Natural killer cell (primary cell): ENCODE measurements at places on chromosomes 7 and 10. TPM values are rescaled to one million over a fixed set of nuclear protein-coding genes. Genes with fewer than 3 reads are reported as not detected.

DNA sequence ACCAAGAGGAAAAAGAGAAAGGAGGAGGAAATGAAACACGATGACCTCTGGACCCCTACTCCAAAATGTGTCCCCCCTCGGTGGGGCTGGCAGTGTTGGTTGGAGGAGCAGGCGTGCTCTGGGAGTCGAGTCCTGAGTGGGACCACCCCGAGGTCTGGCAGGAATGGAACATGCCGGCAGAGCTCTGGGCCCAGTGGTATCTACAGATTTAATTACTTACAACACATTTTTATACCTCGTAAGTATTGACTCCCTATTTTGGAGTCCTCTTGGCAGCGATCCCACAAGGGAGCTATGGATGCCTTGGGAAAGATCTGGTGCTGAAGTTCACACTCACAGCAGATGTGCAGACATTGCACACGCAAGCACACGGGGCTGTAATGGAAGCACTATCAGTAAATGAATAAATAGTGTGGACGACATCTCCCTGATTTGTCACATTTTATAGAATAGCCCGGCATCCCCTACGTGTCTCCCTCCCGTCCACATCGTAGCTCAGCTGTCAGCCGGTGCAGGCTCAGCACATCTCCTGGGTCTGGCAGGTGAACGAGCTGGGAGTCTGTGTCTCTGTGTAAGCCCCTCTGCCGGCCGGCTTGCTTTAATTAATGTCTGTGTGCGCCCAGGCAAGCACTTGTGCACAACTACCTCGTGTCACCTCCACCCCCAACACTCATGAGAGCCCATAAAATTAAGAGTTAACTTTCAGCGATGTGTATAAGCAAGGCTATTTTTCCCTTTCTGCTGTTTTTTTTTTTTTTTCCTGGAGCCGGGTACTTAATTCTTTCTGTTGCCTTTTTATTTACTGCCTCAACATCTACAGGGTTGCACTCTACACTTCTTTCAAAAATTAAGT lies 603.2 kb downstream of the LRMDA start:
- no peak for DNase-seq

- DNase-seq, result no peak
These were observed 731.1 kb upstream of the C7orf33 start for GRCh38 chr7:147859486-147859885.

GRCh38 chr7:158361326-158361946 lies 226.2 kb downstream of the PTPRN2 start:
- no peak for DNase-seq

- no peak for DNase-seq
These were observed 172.2 kb downstream of the SH2D4B start for GRCh38 chr10:80709866-80710265.

- DNase-seq, result no peak
These were observed 1.3 kb upstream of the GET4 start for GRCh38 chr7:875051-875450.

Gene C10orf95
- total RNA-seq, result 0.25 TPM

DNA sequence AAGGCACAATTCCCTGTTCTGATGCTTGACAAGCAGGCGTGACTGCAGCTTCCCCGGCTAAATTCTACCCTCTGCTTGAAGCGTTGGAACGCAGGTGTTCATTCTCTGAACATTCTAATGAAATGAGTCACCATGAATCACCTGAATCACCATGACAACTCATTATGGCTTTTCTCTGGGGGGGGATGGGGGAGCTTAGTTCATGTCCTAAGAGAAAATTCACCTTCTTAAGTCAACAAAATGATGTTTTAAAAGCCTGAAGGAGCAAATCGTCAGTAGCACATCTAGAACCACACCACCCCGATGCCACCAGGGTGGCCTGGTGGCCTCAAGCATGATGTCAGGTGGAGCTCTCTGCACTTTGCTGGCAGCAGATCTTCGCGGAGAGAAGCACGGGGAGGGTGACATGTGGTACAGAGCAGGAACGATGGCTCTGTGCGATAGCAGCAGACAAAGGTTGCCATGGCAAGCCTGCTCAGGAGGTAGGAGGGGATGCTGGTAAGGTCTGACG lies 33.7 kb downstream of the DDC start:
- no peak for DNase-seq

DNA sequence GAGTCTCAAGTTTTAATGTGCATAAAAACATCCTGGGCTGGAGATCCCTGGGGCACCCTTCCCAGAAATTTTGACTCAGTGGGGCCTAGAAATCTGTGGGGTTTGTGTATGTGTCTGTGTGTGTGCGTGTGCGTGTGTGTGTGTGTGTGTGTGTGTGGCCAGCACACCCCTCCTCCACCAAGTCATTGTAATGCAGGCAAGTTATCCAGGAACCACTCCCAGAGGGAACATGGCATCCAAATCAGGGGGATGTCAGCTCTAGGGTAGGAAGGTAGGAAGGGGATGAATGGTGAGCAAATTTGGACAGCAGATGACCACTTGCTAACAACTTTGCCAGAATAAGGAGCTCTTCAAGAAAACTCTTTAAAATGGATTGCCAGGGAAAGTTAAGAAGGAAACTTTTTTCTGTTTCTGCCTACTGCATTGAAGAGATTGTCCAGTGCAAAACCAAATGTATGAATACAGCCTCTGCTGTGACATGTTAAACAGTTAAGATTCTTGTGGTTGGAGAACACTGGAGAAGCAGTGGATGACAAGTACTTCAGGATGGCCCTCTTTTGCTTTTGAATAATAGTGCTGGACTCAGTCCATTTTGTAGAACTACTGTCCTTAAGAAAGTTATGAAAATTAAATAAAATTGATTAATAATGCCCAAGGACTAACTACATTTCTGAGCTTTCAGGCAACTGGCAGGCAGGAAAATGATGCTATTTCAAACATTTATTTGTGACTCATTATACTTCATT lies 12.3 kb downstream of the STAMBPL1 start:
- no peak for DNase-seq

DNA sequence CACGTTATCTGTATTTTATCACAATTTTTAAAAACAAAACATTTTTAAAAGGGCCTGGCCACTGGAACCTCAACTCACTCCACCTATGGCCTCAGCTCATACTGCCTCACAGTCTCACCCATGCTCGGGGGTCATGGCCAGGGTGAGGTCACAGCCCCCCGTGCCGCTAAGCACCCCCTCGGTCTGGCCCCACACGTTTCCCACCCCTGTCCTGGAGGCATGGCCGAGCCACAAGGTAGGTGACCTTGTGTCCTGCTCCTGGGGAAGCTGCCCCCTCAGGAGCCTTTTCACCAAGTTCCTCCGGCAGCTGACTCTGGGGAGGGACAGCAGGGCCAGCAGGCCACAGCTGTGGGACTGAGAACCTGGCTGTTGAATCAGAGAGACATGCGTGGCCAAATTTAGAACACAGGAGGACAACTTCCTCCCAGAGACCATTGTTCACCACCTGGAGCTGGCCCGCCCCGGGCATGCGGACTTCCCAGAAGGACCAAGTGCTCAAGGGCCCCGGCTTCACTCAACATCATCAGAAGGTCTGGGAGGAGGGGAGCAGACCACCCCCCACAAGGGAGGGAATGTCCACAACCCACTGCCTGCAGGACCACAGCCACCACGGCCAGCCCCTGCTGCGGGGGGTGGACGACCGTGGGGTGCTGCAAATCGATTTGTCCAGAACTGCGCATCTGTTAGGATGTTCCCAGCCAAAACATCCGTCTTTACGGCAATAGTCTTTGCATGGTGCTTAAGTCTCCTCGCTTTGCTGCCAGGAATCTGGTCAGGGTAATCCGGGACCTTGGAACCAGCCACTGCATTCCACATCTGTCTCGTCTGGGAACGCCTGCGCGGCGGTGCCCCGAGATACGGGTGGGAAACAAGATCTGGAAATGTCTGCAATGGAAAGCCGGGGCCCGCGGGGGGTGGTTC lies 48.6 kb upstream of the PDGFA start:
- DNase-seq, result no peak

Gene PFKP
- 43.9 TPM for total RNA-seq

DNA sequence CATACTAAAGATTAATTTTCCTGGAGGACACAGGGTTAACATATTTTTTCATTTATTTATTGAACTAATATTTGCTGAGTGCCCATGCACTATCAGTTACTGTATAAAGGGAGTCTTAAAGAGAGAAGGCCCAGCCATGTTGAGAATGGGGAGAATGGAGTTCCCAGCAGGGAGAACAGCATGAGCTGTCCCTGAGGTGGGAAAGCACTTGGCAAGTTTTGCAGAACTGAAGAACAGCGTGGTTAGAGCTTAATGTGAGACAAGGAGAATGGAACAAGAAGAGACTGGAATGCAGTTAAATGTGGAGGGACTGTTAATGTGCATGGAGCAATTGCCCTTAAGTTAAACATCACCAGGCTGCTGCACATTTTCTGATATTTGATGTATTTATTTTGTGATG lies 435.4 kb downstream of the SUGCT start:
- no peak for DNase-seq

DNA sequence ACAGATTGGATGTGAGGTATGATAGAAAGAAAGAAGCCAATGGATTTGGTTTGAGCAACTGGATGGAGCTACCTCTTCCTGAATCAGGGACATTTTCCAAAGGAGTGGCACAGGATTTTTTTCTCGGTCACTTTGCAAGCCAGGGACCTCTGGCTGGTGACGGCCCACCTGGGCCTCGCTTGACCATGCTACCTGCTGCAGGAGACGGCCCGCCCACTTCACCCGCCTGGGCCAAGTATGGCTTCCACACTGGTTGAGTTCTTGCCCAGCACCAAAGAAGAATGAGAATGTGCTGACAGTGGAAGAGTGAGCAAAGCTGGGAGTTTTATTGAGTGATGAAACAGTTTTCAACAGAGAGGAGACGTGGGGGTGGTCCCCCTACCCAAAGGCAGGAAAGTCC lies 24.5 kb upstream of the SH3PXD2A start:
- no peak for DNase-seq

GRCh38 chr10:128466831-128467371 lies 340.7 kb upstream of the MKI67 start:
- no peak for DNase-seq

DNA sequence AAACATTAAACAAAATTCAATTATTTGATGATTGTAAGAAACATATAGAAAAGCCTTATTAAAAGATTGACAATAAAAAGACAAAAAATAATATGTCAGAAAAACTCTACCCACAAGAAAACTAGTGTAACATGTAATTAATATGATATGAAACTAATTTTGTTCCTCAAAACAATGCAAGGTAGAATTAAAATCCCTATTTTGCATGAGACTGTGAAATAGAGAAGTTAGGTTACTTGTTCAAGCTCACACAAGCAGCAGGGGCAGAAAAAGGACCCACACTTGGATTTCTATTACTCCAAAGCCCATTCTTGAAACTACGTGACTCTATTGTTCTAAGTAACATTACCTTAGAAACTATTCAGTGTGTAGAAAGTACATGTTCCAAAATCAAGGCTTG lies 96.4 kb downstream of the KCNMA1 start:
- DNase-seq, result no peak

Gene NPC1L1
- total RNA-seq, result not detected

Gene AKR1B15
- total RNA-seq, result not detected

Gene LAMB1
- not detected for total RNA-seq

DNA sequence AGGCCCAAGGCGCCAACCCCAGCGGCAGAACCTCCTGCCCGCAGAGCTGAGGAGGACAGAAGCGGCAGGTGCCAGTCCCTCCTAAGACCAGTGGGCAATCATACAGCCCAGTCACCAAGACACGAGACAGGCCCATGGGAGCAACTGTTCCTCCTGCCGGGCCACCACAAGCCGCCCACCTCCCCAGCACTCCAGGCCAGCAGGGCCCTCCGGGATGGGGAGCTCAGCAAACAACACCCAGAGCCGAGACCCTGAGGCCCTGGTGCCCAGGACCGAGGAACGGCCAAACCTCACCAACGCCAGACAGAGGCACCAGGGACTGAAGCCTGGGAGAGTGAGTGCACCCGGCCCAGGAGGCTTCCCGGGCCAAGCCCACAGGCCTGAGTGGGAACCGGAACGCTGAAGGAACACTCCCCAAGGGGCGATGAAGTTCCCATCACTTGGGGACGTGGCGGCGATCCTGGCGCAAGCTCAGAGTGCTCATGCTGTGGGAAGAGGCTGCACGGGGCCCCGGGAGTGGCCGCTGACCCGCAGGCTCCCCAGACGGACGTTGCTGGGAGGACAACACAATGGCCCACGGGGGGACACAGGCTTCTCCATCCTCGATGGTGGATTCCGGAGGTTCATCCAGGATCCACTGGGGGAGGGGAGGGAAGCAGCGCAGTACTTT lies 35.1 kb downstream of the GPER1 start:
- DNase-seq, result no peak

- DNase-seq, result no peak
These were observed 629.8 kb upstream of the IGFBP3 start for GRCh38 chr7:46550864-46551263.

Gene SLC26A3
- not detected for total RNA-seq

GRCh38 chr10:96034625-96035024 lies 8.8 kb upstream of the CCNJ start:
- no peak for DNase-seq

DNA sequence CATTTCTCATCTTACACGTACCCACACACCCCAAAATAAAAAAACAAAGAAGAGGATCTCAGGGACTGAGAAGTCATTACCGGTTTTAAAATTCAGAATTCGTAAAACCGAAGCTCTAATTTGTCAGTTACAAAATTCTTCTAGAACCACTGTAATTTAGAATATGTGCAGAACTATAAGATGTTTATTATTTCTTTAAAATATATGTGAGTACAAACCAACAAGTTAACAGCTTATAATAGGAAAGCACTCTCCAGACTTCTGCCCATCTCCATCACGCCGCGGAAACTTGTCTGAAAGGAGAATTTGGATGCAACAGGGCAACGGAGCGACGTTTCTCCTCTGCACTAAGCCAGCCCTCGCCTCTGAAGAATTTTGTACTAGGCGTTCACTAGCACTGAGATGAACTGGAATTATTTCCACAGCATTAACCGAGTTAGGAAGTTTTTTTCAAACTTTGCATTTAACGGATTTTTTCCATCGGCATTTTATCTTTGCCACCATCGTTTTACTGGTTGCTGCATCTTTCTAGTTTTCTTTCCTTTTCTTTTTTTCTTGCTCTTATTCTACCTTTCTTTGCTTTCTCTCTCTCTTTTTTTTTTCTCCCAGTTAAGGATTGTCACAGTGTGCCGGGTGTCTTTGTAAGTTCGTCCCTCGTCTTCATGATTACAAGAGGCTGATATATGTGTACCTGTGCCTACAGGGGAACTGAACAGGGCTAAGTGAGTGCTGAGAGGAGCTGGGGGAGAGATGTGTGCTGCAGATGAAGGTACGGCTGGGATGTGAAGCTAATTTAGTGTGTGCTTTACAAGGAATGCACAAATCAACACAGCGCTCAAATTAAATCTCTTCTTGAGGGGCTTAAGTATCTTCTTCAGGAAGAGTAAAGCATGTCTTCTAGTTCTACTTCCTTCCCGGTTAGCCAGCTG lies 295.9 kb upstream of the NFE2L3 start:
- no peak for DNase-seq

- DNase-seq, result no peak
These were observed 218.4 kb downstream of the ELMO1 start for GRCh38 chr7:37230221-37230620.

GRCh38 chr10:115992236-115992986 lies 280.6 kb downstream of the GFRA1 start:
- DNase-seq, result no peak
